NCI-H1092 (cell line): ENCODE measurements at places on chromosomes 7 and 10.

DNA sequence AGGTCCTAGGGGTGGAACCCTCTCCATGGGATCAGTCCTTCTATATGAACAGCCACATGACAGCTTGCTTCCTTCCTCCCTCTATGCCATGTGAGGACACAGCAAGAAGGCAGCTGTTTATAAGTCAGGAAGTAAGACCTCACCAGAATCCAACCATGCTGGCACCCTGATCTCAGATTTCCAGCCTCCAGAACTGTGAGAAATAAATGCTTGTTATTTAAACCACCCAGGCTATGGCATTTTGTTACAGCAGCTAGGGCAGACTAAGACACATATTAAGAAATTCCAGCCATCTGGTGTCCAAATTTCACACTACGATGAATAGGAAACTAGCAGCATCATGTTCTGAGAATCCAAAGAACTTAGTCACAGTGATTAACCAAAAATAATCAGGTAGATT lies 140.1 kb downstream of the ZFAND4 start:
- no peak for DNase-seq

DNA sequence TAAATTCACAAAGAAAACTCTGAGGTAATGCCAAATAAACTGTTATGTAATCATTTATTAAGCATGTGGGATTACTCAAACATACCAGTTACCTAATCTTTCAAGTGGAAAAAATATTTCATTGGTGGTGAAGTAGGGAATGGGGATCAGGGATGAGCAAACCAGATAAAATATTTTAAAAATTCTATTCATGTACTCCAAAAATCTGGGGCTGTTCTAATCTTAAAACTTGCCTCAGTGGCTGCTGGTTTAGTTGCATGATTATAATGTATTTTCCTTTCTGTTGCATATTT lies 19.5 kb downstream of the LMOD2 start:
- no peak for DNase-seq

DNA sequence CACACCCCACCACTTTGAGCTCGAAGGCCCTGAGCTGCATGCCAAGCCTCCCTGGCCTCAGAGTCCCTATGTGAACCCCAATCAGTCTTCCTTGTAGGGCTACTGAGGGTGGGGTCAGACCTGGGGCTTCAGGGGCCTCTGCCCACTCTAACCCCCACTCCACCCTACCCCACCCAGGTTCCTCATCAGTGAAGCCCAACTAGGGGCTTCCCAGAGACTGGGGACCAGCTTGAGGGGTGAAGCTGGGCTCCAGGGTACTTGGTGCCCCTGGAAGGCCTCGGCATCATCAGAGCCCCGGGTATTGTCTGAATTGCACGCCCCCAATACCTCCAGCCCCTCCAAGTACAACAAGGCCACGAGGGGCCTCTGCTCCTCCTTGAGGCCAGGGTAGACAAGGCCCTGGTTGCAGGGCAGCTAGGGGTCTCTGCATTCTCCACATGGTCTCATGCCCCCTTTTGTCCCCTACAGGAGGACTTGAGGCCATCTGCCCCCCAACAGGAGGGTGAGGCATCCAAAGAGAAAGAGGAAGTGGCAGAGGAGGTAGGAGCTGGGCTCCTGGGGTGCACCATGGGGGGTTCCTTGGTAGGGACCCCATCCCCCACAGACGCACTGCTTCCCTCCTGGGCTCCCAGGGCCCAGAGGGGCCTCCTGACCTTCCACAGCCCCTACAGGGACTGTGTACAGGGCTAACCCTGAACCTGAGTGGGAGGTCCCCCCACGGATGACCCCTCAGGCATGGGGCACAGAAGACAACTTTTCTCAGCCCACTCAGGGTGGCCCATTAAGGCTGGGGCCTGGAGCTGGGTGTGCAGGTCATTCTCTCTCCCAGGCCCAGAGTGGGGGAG lies 4.0 kb downstream of the SNCG start:
- no peak for DNase-seq

GRCh38 chr7:42014625-42015618 lies 222.1 kb downstream of the GLI3 start:
- no peak for DNase-seq

DNA sequence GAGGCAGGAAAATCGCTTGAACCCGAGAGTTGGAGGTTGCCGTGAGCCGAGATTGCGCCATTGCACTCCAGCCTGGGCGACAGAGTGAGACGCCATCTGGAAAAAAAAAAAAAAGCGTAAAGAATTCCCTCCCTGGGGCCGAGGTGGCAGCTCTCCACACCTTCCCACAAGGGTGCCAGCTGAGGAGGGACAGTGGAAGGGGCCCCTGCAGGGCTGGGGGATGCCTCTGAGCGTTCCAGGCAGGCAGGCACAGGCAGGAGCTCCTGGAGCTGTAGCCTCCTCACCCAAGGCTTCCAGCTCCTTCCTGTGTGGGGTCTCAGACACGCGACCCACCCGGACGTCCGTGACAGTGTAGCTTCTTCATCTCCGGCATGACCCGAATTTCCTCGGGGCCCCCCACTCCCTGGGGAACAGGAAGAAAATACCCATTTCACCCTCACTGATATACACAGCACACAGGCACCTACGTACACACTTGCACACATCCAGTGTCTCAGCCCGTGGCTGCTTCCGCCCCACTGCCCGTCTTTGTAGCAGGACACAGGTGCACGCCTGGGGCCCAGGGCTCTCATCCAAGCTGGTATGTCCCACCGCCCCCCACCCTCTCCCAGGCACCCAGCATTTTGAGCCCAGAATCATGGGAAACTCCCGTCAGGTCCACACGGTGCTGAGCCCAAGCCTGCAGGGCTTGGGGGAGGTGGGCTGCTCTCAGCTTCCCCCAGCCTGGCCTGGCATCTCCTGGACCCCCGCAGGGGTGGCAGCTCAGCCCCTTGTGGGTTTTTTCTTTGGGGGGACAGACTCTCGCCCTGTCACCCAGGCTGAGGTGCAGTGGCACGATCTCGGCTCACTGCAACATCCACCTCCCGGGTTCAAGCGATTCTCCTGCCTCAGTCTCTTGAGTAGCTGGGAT lies 25.7 kb downstream of the GRIFIN start:
- no peak for DNase-seq

GRCh38 chr7:270351-270983 lies 19.5 kb upstream of the FOXL3 start:
- no peak for DNase-seq

DNA sequence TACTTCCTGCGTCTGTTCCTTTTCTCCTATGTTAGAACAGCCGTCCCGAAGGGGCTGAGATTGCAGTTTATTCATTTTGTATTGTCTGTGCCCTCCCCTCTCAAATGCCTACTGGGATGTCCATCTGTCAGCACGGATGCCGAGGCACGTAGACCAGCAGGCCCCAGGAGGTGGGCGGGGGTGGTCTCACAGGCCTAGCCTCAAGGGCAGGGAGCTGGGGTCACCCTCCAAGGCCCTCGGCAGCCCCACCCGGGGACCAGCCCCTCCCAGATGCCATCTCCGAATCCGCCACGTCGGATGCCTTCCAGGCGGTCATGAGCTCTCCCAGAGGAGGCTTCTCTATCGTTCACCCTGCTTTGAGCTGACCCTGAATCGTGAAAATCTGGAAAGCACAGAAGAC lies 59.7 kb downstream of the ELFN1 start:
- DNase-seq = no peak

GRCh38 chr10:68144709-68145108 lies 35.4 kb downstream of the MYPN start:
- no peak for DNase-seq

DNA sequence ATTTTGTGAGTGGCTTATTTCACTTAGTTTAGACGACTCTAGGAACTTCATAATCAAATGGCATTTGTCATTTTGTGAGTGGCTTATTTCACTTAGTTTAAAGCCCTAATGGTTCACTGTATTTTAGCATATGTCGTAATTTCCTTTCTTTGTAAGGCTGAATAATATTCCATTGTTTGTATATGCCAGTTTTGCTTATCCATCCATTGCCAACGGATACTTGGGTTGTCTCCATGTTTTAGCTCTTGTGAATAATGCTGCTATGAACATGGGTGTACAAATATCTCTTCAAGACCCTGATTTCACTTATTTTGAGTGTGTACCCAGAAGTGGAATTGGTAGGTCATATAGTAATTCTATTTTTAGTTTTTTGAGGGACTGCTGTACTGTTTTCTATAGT lies 31.8 kb downstream of the DOCK1 start:
- no peak for DNase-seq
